ENCODE measurements at places on chromosomes 12 and 14.

GRCh38 chr14:43887523-43887922, 619.6 kb downstream of the FSCB start:
- H3K4me3 ChIP-seq: no peak overlapping the region
- no peak for DNase-seq
- H3K4me1 ChIP-seq: no peaks in the 10 kb centered on the region
- no peak overlapping the region for H3K27ac ChIP-seq

DNA sequence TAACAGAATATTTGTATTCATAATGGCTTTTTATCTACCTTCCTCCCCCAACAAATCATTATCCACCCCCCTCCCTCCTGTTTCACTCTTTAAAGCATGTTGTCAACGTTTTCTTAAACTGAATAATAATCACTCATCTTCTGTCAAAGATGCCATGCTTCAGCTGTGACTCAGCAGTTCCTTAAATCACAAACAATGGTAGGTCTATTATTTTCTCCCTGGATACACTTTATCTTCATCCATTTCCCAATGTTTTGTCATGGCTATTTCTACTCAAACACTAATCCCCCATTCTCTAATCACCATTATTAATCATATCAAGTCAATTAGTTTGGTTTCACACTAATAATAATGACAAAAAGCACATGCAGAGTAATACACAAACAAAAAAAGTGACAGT, 6.5 kb downstream of the CLEC12B start:
- H3K27ac ChIP-seq: no peak overlapping the region
- no peaks in the 10 kb centered on the region for H3K36me3 ChIP-seq
- H3K27me3 ChIP-seq: no peaks in the 10 kb centered on the region
- no peaks in the 10 kb centered on the region for H3K4me1 ChIP-seq
- DNase-seq: no peak
- no peak overlapping the region for H3K4me3 ChIP-seq

DNA sequence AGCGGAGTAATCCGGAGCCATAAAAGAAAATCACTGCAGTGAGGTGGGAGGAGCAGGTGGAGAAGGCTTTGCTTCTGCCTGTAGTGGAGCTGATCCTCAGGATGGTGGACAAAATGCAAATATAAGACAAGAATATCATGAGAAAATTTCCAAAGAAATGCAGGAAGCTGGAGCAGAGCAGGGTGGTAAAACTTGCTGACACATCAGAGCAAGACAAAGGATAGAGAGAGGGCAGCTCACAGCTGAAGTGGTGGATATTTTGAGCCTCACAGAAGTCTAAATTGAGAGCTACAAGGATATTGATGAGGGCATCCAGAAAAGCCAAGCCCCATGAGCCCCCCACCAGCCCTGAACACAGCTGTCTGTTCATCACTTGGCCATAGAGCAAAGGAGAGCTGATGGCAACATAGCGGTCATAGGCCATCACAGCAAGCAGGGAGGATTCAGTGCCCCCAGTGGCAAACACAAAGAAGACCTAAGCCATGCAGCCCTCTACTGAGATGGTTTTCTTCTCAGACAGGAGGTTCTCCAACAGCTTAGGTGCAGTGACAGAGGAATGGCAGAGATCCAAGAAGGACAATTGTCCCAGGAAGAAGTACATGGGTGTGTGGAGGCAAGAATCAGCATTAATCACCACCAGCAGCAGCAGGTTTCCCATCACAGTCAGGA, 30.0 kb upstream of the ANP32D start:
- H3K27me3 ChIP-seq: no peaks in the 10 kb centered on the region
- peak; percentile 60 for DNase-seq
- H3K4me3 ChIP-seq: no peak overlapping the region
- no peaks in the 10 kb centered on the region for H3K4me1 ChIP-seq
- no peak overlapping the region for H3K27ac ChIP-seq
- no peaks in the 10 kb centered on the region for H3K36me3 ChIP-seq

DNA sequence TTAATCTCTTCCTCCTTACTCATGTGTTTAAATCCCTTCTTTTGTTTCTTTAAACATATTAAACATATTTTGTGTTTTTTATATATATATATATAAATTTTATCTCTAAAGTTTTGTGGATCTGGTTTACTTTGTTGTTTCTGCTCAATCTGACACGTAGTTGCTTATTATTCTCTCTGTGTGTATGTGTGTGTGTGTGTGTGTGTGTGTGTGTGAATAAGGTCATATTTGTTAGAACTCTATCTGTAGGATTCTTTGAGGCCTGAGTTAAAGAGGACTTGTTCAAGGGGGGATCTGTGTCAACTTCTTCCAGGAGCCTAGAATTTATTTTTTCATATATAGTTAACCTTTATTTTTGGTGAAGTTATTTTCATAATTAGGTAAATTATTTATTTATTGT, 2.7 kb downstream of the GPR65 start:
- no peak for DNase-seq
- no peak overlapping the region for H3K4me3 ChIP-seq
- H3K4me1 ChIP-seq: no peaks in the 10 kb centered on the region
- no peaks in the 10 kb centered on the region for H3K36me3 ChIP-seq
- no peaks in the 10 kb centered on the region for H3K27me3 ChIP-seq

GRCh38 chr12:115455268-115455681, 771.3 kb upstream of the TBX3 start:
- H3K27me3 ChIP-seq: no peaks in the 10 kb centered on the region
- H3K4me3 ChIP-seq: no peak overlapping the region
- no peak overlapping the region for H3K27ac ChIP-seq
- H3K4me1 ChIP-seq: peaks cover 6% of the 10 kb centered on the region

- H3K27me3 ChIP-seq: no peaks in the 10 kb centered on the region
- no peak for DNase-seq
- no peak overlapping the region for H3K27ac ChIP-seq
- no peak overlapping the region for H3K4me3 ChIP-seq
- no peaks in the 10 kb centered on the region for H3K36me3 ChIP-seq
- peaks cover 10% of the 10 kb centered on the region for H3K4me1 ChIP-seq
Measured at GRCh38 chr12:13094367-13094766, 9.1 kb downstream of the GSG1 start.

DNA sequence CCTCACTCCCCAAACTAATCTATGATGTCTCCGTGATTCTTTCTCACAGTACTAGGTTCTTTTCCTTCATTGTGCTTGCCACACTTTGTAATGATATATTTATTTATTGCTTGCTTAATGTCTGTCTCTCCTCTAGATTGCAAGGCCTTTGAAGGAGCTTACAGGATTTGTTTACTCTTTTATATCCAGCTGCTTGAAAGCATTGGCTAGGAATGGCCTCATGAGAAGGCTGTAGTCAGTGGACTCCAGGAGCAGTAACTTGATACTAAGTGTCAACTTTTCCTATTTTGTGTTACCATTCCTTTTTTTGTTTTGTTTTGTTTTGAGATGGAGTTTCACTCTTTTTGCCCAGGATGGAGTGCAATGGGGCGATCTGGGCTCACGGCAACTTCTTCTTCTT, 7.3 kb upstream of the FAM234B start:
- no peak overlapping the region for H3K27ac ChIP-seq
- H3K27me3 ChIP-seq: no peaks in the 10 kb centered on the region
- no peaks in the 10 kb centered on the region for H3K36me3 ChIP-seq
- no peaks in the 10 kb centered on the region for H3K4me1 ChIP-seq
- no peak overlapping the region for H3K4me3 ChIP-seq

DNA sequence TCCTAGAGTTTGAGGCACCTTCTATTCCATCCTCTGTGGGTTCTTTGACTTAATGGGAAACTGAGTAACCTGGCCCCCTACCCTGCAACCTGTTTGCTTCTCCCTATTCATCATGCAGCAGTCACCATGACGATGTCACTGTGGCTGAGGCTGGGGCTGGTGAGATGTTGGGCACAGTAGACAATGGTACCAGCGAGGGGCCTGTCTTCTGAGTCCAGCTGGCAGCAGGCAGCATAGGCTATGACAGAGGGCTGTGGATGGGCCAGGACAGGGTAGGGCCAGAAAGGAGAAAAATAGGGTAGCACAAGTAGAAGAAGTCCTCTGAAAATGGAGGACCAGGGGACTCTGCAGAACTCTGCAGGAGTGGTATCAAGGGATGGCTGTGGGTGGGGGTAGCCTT, 2.0 kb downstream of the CIROP start:
- H3K27me3 ChIP-seq: no peaks in the 10 kb centered on the region
- H3K4me1 ChIP-seq: no peaks in the 10 kb centered on the region
- no peak overlapping the region for H3K27ac ChIP-seq
- peaks cover 4% of the 10 kb centered on the region for H3K36me3 ChIP-seq

GRCh38 chr12:5154091-5154490, 110.4 kb downstream of the KCNA5 start:
- H3K27me3 ChIP-seq: no peaks in the 10 kb centered on the region
- H3K4me3 ChIP-seq: no peak overlapping the region
- H3K27ac ChIP-seq: no peak overlapping the region

DNA sequence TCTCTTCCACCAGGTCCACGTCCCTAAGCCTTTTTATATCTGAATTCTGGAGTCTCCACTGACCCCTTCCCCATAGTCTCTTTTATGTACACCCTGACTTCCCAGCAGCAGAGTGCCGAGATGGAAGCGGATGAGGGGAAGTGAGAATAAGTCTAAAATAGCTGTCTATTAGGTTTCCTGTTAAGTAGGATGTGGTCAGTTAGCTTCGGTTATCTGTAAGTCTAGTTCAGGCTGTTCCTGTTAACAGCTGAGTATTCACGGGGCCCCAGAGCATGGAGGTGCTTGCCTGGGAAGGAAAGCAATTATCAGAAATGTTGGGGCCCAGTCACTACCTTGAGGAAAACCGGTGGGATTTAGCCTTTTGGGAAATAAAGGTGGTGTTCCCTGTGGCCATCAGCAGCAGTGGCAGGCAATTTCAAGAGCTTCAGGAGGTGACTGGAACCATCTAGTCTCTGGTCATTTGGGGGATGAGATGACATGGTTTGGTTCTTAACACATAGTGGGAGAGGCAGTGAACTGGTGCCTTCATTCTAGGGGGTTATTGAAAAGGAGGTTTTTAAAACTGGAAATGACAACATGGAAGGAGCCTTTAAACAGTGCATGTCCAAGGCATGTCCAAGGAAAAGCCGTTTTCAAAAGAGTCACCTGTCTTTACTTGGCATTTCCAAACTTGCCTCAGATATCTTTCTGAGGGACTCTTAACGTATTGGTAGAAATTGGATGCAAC, 21.8 kb downstream of the CHST11 start:
- H3K27ac ChIP-seq: no peak overlapping the region
- 0 out of 2 replicates have a peak, but pooled peaks cover 1% of the 10 kb centered on the region for H3K36me3 ChIP-seq
- no peak for DNase-seq
- no peak overlapping the region for H3K4me3 ChIP-seq

GRCh38 chr14:102915292-102916110, 7.0 kb upstream of the AMN start:
- H3K27me3 ChIP-seq: no peaks in the 10 kb centered on the region
- H3K27ac ChIP-seq: no peak overlapping the region
- H3K4me3 ChIP-seq: no peak overlapping the region
- no peak for DNase-seq
- H3K36me3 ChIP-seq: no peaks in the 10 kb centered on the region
- H3K4me1 ChIP-seq: no peaks in the 10 kb centered on the region

GRCh38 chr12:33813536-33813935, 208.8 kb upstream of the ALG10 start:
- no peak for DNase-seq
- H3K4me1 ChIP-seq: no peaks in the 10 kb centered on the region
- no peak overlapping the region for H3K4me3 ChIP-seq
- no peaks in the 10 kb centered on the region for H3K27me3 ChIP-seq
- no peak overlapping the region for H3K27ac ChIP-seq

DNA sequence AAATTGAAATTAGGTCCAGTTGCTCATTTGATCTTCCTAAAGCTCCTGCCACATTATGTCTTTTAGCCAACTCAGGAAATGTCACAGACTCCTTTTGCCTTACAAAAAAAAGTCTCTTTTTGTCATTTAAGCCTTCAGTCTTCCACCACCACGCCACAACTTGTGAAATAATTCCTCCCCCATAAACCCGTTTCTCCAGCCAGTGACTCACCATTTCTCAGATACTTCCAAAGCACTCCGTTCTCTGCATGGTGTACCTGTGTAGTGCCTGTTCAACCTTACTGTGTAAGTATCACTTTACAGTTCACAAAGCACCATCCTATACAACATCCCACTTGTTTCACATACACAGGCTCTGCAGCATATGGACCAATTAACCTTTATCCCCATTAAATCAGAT, 139.5 kb upstream of the AEBP2 start:
- H3K27me3 ChIP-seq: no peaks in the 10 kb centered on the region
- no peak overlapping the region for H3K27ac ChIP-seq
- no peak overlapping the region for H3K4me3 ChIP-seq
- no peak for DNase-seq
- H3K4me1 ChIP-seq: peaks cover 2% of the 10 kb centered on the region
- peaks cover 58% of the 10 kb centered on the region for H3K36me3 ChIP-seq

GRCh38 chr14:44446965-44447364, 60.1 kb downstream of the FSCB start:
- DNase-seq: no peak
- no peaks in the 10 kb centered on the region for H3K27me3 ChIP-seq
- H3K27ac ChIP-seq: no peak overlapping the region
- H3K4me1 ChIP-seq: no peaks in the 10 kb centered on the region

GRCh38 chr12:54977155-54977554, 7.4 kb downstream of the TESPA1 start:
- H3K27ac ChIP-seq: no peak overlapping the region
- no peak for DNase-seq
- H3K4me1 ChIP-seq: no peaks in the 10 kb centered on the region
- no peaks in the 10 kb centered on the region for H3K27me3 ChIP-seq
- no peaks in the 10 kb centered on the region for H3K36me3 ChIP-seq

- no peak for DNase-seq
- H3K4me3 ChIP-seq: no peak overlapping the region
- no peaks in the 10 kb centered on the region for H3K27me3 ChIP-seq
- no peaks in the 10 kb centered on the region for H3K4me1 ChIP-seq
- peaks cover 50% of the 10 kb centered on the region for H3K36me3 ChIP-seq
- no peak overlapping the region for H3K27ac ChIP-seq
Measured at GRCh38 chr12:123659996-123660727, 10.8 kb upstream of the TCTN2 start.

Data from H9 (cell line).